Activated T-cell treated with anti-CD3 and anti-CD28 coated beads, Interleukin-2, amount 50 U/mL, for 24 hours (primary cell): ENCODE measurements at places on chromosomes 3 and 15.

GRCh38 chr3:38586546-38587520, 62.7 kb downstream of the SCN5A start:
- peak; percentile 24 for DNase-seq

DNA sequence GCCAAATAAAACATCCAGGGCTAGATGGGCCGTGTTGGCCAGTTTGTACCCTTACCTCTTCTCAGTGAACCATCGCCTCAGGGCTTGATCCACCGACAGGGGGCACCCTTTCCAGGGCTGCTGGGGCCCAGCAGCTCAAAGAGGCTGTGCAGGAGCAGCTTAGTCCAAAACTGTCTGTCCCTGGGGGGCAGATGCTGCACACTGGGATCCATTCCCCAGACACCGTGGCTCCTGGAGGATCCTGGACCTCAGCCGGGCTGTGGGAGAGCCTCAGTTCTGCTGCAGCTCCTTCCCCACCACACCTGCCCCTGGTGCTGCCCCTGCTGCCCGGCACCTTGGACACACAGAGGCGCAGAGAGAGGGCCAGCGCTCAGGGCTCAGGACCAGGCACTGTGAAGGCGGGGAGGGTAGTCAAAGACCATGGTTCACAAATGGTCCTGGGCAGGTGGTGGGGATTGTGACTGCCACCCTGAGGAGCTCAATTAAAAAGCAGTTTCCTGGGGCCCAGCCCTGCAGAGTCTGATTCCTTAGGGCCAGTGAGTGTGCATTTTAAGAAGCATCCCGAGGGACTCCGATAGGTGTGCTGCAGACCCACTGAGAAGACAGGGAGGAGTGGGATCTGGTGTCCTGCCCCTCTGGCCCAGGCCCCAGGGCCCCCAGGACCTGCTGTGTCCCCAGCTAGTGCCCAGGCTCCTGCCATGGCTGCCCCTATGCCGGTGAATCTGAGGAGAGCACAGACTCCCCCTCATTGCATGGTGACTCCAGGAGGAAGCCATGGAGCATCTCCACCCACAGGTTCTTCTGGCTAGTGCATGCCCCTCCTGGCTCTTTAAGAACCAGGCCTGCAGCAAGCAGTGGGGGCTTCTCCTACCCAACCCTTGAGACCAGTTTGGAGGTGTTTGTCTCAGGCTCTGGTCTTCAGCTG, 86.5 kb upstream of the PRR20G start:
- no peak for DNase-seq

GRCh38 chr15:75916978-75917377, 13.3 kb downstream of the FBXO22 start:
- no peak for DNase-seq

DNA sequence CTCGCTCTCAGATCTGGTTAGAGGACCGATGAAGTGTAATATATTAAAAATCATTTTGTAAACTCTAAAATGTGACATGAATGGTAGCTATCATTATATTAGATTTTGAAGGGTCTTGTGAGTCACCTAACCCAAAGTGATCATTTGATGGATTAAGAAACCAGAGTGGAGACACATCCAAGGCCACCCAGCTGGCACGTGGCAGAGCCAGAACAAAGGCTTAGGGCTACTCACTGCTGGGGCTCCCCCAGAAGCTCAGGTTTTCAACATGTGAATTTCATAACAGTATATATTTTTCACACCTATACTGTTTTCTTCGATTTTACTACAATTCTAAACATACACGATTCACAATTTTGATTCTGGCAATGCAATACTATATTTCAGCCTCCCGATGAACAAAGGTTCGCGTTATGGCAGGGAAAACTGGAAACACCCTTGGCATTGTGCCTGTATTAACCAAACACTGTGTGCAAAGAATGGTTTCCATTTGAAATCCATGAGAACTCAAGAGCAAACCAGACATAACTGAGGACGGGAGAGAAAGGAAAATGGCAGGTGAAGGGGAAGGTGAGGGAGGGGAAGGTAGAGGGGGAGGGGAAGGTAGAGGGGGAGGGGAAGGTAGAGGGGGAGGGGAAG, 88.9 kb downstream of the ADAMTS17 start:
- no peak for DNase-seq

DNA sequence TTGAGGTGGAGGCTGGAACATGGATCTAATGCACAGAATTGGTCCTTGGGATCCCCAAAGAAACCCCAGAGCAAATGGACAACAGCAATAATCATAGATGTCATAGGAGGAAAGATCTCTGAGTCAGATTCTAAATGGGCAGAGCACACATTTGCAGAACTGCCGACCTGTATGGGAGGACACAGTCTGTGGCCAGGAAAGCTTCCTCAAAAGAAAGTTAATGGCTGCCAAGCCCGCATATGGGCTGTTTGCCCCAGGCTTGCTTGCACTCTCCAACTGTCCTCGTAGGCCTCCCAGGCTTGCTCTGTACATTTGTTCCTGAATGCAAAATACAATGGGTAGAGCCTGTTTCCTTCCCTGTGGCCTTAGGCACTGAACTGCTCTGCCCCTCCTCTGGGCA, 102.0 kb upstream of the PLXNA1 start:
- DNase-seq, result no peak

DNA sequence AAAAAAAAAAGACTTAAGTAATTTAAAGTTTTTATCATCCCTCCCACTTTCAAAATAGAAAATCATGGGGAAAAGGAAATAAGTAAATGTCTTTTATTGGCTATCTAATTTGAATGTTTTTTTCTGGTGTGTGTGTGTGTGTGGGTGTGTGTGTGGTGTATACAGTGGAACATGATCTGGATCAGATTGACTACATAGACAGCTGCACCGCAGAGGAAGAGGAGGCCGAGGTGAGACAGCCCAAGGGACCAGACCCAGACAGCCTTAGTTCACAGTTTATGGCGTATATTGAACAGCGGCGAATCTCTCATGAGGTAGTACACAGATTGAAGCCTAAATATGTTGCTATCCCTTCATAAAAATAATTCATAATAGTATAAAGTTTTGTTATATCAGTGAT, 44.5 kb downstream of the LRCH3 start:
- no peak for DNase-seq

DNA sequence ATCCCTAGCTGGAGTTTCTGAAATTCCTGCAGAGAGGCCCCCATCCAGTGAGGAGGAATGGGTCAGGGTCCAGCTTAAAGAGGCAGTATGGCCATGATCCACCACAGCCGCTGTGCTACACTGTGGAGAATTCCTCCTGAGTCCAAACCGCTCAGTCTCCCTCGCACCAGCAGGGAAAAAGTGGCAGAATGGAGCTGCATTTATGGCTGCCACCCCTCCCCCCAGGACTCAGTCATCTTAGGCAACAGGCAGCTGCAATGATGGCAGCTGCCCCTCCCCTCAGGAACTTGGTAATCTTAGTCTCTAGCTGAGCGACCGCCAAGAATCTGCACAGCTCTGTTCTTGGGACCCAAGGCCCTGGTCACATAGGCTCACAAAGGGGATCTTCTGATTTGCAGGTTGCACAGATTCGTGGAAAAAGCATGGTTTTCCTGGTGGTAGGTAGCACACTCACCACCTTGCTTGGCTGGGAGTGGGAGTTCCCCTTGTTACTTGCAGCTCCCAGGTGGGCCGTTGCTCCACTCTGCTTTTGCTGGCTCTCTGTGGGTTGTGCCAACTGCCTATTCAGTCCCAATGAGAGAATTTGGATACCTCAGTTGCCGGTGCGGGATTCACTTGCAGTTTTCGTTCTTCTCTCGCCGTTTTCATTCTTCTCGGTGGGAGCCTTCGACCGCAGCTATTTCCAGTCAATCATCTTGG, 204.1 kb downstream of the STXBP5L start:
- DNase-seq, result no peak

- DNase-seq, result no peak
Measured at GRCh38 chr15:48675436-48675835, 29.9 kb upstream of the FBN1 start.

DNA sequence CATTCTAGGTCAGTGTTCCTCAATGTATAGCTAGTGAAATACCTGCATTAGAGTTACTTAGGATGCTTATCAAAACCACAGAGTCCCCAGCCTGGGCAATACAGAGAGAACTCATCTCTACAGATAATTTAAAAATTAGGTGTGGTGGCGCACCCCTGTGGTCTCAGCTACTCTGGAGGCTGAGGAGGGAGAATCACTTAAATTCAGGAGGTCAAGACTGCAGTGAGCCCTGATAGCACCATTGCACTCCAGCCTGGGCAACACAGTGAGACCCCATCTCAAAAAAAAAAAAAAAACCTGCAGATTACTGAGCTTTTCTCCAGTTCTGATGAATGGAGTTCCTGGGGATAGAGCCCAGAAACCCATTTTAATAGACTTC, 10.1 kb upstream of the MINDY2 start:
- DNase-seq, result no peak

DNA sequence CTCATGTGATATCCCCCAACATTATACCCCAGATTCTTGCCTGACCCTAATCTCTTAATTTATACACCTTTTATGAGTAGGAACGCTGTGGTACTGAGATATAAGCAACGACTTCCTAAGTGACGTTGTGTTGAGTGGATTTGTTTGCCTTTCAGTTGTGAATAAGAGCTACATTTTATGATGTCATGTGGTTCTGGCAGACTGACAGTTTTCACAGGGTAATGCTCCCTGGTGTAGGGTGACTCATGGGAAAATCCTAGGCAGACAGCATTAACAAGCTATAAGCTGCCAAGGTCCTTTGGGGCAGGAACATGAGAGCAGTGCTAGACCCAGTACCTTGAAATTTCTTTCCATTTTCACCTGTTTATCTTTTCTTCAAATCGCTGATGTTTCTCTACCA, 11.2 kb downstream of the C3orf52 start:
- DNase-seq, result no peak

DNA sequence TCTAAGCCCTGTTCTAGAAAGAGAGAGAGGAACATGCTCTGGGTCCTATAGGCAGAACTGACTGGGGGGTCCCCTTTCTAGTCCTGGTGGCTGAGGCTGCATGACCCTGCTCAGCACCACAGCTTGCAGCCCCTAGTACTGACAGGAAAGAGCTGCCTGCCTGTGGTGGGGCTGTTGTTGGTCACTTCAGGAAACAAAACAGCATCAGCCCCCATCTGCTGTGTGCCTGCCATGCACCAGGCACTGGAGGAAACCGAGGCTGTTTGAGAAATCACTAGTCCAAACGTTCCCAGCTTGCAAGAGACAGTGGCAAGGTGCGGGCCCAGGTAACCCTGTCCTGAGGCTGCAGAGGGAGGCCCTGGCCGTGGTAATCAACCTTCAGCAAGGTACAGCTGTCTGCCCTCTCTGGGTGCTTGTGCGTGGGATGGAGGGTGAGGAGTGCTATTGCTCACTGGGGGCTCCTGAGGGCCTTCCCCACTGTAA, 90.6 kb downstream of the IQSEC1 start:
- no peak for DNase-seq

- no peak for DNase-seq
Measured at GRCh38 chr3:115388166-115388565, 235.1 kb upstream of the GAP43 start.

GRCh38 chr15:81163961-81164800, 30.1 kb downstream of the CFAP161 start:
- no peak for DNase-seq

GRCh38 chr3:83251490-83251889, 1490.0 kb upstream of the GBE1 start:
- no peak for DNase-seq

DNA sequence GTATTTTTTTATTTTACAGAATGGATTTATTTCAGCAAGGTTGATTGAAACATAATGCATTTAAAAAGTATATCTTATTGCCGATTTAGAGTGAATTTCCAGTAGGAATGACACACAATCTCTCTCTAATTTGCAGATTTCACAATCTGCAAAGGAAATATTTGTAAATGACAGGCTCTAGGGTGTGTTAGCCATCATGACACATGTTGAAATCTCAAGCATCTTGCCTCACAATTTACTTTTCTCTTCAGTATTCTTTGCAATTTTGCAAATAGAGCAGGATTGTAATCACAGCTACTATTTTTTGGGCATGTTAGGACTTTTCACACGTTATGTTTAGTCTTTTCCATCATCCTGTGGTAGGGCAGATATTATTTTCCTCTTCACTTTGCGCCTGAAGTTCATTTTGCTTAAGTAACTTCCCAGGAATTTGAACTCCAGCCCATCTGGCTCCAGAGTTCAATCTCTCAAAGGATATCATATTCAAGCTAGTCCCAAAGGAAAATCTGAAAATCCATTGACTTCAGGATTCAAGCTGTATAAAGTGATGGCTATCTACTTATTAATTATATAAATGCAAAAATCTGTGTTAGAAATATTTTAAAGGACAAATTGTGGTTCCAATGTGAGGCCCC, 55.4 kb downstream of the ATP13A4 start:
- no peak for DNase-seq

- no peak for DNase-seq
Measured at GRCh38 chr3:153673853-153674252, 447.3 kb upstream of the ARHGEF26 start.

GRCh38 chr3:53180305-53181023, 19.5 kb downstream of the PRKCD start:
- no peak for DNase-seq

DNA sequence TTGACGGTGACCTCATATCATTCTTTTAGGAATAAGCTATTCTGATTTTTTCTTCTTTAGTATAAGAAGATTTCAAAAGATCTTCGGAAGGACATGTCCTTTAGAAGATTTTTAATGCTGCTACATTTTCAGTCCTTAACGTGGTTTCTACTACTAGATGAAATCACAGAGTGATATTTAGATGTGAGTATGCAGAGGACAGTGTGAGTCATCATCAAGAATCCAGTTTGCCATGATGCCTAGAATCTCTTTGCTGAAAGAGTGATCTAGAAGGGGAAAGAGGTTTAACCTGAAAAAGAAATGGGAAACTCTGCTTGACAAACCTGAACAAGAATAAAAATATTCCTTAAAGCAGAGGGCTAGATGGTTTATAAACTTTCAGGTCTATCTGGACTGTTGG, 43.2 kb downstream of the SLC7A14 start:
- DNase-seq, result no peak

GRCh38 chr3:127951276-127951675, 36.2 kb downstream of the KBTBD12 start:
- no peak for DNase-seq

GRCh38 chr15:59174151-59174834, 32.4 kb upstream of the LDHAL6B start:
- no peak for DNase-seq

DNA sequence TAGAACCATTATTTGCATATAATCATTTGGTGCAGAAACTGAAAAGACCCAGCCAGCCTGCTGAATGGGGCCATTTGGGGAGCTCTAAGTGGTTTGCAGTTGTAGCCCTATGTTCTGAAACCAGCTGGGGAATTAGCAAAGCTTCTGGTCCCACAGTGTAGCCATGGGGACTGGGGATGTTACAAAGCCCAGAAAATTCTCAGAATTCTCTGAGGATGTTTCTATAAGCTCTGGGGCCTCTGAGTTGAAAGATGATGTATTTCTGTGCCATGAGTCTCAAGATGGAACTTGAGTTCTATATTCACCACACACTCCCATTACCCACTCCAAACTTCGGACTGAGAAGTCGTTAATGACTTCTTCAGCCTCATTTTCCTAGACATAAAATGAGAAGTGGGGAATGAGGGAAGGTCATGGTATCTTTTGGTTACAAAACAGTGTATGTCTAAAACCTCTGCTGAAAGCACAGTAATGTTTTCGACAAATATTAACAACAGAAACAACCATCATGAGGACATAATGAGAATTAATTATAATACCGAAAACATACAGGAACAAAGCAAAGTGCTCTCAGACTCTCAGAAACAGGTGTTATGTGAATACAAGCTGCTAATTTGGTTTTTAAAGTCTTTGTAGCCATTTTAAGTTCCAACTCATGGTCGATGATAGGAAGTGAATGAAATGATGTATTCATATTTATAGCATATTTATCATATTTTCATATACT, 89.4 kb downstream of the RFTN1 start:
- DNase-seq, result no peak

- DNase-seq, result no peak
Measured at GRCh38 chr15:97084650-97085049, 754.1 kb downstream of the NR2F2 start.

- DNase-seq, result no peak
Measured at GRCh38 chr3:14139771-14140170, 14.9 kb downstream of the TMEM43 start.
